ENCODE measurements at places on chromosomes 4 and X.

GRCh38 chr4:36533944-36534343 lies 252.5 kb downstream of the DTHD1 start:
- no peaks in the 10 kb centered on the region for H3K36me3 ChIP-seq
- DNase-seq: no peak
- no peaks in the 10 kb centered on the region for H3K27me3 ChIP-seq
- H3K4me1 ChIP-seq: no peaks in the 10 kb centered on the region

GRCh38 chrX:153560000-153560399 lies 38.9 kb downstream of the CCNQ start:
- no peak for DNase-seq
- H3K4me1 ChIP-seq: no peaks in the 10 kb centered on the region
- no peak overlapping the region for H3K4me3 ChIP-seq
- no peaks in the 10 kb centered on the region for H3K27me3 ChIP-seq
- no peak overlapping the region for H3K27ac ChIP-seq

GRCh38 chrX:112835019-112835418 lies 5.6 kb downstream of the AMOT start:
- no peaks in the 10 kb centered on the region for H3K36me3 ChIP-seq
- DNase-seq: no peak
- H3K27me3 ChIP-seq: peaks cover 2% of the 10 kb centered on the region
- no peaks in the 10 kb centered on the region for H3K4me1 ChIP-seq

- no peak overlapping the region for H3K4me3 ChIP-seq
- H3K27me3 ChIP-seq: no peaks in the 10 kb centered on the region
- no peaks in the 10 kb centered on the region for H3K4me1 ChIP-seq
These were observed 140.6 kb downstream of the DCTD start for GRCh38 chr4:182776376-182777105.

GRCh38 chrX:30219372-30219771 lies 4.0 kb downstream of the MAGEB2 start:
- H3K4me3 ChIP-seq: no peak overlapping the region
- H3K36me3 ChIP-seq: no peaks in the 10 kb centered on the region
- H3K27me3 ChIP-seq: no peaks in the 10 kb centered on the region
- no peaks in the 10 kb centered on the region for H3K4me1 ChIP-seq

GRCh38 chrX:80812176-80812575 lies 2.5 kb upstream of the BRWD3 start:
- no peaks in the 10 kb centered on the region for H3K36me3 ChIP-seq
- DNase-seq: peak; percentile 22
- no peak overlapping the region for H3K4me3 ChIP-seq
- H3K4me1 ChIP-seq: no peaks in the 10 kb centered on the region
- H3K27me3 ChIP-seq: no peaks in the 10 kb centered on the region
- H3K27ac ChIP-seq: no peak overlapping the region

GRCh38 chr4:159027535-159027934 lies 75.3 kb upstream of the RAPGEF2 start:
- no peak overlapping the region for H3K4me3 ChIP-seq
- no peaks in the 10 kb centered on the region for H3K4me1 ChIP-seq
- no peaks in the 10 kb centered on the region for H3K36me3 ChIP-seq

DNA sequence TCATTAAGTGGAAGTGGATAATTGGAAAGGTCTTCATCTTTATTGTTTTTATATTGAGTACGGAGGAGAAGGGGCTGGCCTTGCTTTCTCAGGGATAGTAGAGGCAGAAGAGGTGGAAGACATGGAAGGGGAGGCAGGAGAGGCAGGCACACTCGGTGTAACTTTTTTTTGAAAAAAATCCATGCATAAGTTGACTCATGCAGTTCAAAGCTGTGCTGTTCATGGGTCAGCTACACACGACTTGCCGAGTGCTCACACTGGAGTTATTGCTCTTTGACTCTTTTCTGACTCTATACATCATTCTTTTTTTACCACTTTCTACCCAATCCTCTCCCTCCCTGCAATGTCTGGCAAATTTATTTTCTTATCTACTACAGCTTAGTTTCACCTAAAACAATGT lies 158.3 kb upstream of the AADAT start:
- DNase-seq: no peak
- H3K4me1 ChIP-seq: no peaks in the 10 kb centered on the region
- H3K27me3 ChIP-seq: no peaks in the 10 kb centered on the region
- H3K36me3 ChIP-seq: no peaks in the 10 kb centered on the region
- no peak overlapping the region for H3K4me3 ChIP-seq

- no peaks in the 10 kb centered on the region for H3K36me3 ChIP-seq
- no peak for DNase-seq
- H3K4me3 ChIP-seq: no peak overlapping the region
These were observed 32.4 kb downstream of the LRBA start for GRCh38 chr4:150982557-150983233.

- no peak overlapping the region for H3K27ac ChIP-seq
- DNase-seq: no peak
- no peaks in the 10 kb centered on the region for H3K36me3 ChIP-seq
- no peaks in the 10 kb centered on the region for H3K27me3 ChIP-seq
These were observed 179.4 kb upstream of the CASK start for GRCh38 chrX:42102586-42103282.

GRCh38 chr4:67615119-67615518 lies 56.6 kb downstream of the STAP1 start:
- H3K27me3 ChIP-seq: no peaks in the 10 kb centered on the region
- H3K36me3 ChIP-seq: no peaks in the 10 kb centered on the region
- no peak for DNase-seq
- no peaks in the 10 kb centered on the region for H3K4me1 ChIP-seq
- no peak overlapping the region for H3K4me3 ChIP-seq

DNA sequence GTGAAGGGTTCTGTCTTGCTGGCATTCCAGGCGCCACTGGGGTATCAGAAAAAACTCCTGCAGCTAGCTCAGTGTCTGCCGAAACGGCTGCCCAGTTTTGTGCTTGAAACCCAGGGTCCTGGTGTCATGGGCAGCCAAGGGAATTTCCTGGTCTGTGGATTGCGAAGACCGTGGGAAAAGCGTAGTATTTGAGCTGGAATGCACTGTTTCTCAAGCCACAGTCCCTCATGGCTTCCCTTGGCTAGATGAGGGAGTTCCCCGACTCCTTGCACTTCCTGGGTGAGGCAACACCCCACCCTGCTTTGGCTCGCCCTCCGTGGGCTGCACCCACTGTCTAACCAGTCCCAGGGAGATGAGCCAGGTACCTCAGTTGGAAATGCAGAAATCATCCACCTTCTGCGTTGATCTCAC lies 40.1 kb downstream of the NOP14 start:
- no peak for DNase-seq
- peaks cover 13% of the 10 kb centered on the region for H3K36me3 ChIP-seq
- no peak overlapping the region for H3K4me3 ChIP-seq
- no peaks in the 10 kb centered on the region for H3K4me1 ChIP-seq
- no peaks in the 10 kb centered on the region for H3K27me3 ChIP-seq

GRCh38 chr4:83362492-83363329 lies 28.1 kb upstream of the HPSE start:
- no peak overlapping the region for H3K4me3 ChIP-seq
- H3K27me3 ChIP-seq: no peaks in the 10 kb centered on the region
- H3K4me1 ChIP-seq: no peaks in the 10 kb centered on the region
- no peak overlapping the region for H3K27ac ChIP-seq
- H3K36me3 ChIP-seq: no peaks in the 10 kb centered on the region

DNA sequence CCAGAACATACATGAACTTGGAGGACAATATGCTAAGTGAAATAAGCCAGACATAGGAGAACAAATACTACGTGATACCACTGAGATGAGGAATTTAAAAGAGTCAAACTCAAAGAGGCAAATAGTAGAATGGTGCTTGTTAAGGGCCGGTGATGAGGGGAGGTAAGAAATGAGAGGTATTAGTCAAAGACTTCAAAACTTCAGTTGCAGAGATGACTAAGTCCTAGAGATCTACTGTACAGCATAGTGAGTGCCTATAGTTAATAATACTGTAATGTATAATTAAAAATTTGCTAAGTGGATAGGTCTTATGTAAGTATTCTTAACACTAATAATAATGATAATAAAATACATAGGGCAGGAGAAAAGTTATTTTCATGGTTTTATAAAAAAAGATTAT lies 126.9 kb upstream of the VEGFC start:
- no peak overlapping the region for H3K4me3 ChIP-seq
- no peak overlapping the region for H3K27ac ChIP-seq
- no peaks in the 10 kb centered on the region for H3K36me3 ChIP-seq
- DNase-seq: no peak
- H3K27me3 ChIP-seq: no peaks in the 10 kb centered on the region

DNA sequence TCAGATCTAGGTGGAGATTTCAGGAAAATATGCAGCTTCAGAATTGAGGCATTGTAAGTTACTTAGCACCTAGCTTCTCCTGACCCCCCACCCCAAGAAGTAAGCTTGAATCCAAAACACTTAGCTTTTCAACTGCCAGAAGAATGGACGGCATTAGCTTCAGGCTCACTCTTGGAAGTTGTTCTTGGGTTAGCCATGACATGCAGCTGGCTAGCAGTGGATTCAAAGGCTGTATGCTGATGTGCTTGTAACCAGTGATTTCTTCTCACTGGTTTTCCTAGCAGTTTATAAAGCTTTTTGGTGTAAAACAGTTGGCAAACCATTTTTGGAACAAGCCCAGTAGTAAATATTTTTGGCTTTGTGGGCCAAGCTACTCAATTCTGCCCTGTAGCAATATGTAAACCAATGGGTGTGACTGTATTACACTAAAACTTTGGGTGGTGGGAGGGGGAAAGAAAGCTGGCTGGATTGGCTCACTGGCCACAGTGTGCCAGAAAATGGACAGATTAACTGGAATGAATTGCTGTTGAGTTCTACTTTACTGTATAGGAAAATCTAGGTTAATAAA lies 85.6 kb downstream of the SHROOM2 start:
- H3K36me3 ChIP-seq: no peaks in the 10 kb centered on the region
- H3K27me3 ChIP-seq: no peaks in the 10 kb centered on the region
- no peak overlapping the region for H3K27ac ChIP-seq
- H3K4me1 ChIP-seq: no peaks in the 10 kb centered on the region

- H3K4me3 ChIP-seq: no peak overlapping the region
- H3K27me3 ChIP-seq: no peaks in the 10 kb centered on the region
- no peak for DNase-seq
- no peaks in the 10 kb centered on the region for H3K36me3 ChIP-seq
- H3K27ac ChIP-seq: no peak overlapping the region
These were observed 5.5 kb upstream of the TMEM255A start for GRCh38 chrX:120316587-120317283.

GRCh38 chrX:155997436-155997835 lies at the start of gene IL9R:
TSS of gene IL9R (plus strand) at chrX:155997696. CDS start at chrX:155997760, 64 bp downstream.
- no peaks in the 10 kb centered on the region for H3K27me3 ChIP-seq
- no peaks in the 10 kb centered on the region for H3K36me3 ChIP-seq
- no peak within 1 kb of the TSS for H3K27ac ChIP-seq
- no peak for DNase-seq

DNA sequence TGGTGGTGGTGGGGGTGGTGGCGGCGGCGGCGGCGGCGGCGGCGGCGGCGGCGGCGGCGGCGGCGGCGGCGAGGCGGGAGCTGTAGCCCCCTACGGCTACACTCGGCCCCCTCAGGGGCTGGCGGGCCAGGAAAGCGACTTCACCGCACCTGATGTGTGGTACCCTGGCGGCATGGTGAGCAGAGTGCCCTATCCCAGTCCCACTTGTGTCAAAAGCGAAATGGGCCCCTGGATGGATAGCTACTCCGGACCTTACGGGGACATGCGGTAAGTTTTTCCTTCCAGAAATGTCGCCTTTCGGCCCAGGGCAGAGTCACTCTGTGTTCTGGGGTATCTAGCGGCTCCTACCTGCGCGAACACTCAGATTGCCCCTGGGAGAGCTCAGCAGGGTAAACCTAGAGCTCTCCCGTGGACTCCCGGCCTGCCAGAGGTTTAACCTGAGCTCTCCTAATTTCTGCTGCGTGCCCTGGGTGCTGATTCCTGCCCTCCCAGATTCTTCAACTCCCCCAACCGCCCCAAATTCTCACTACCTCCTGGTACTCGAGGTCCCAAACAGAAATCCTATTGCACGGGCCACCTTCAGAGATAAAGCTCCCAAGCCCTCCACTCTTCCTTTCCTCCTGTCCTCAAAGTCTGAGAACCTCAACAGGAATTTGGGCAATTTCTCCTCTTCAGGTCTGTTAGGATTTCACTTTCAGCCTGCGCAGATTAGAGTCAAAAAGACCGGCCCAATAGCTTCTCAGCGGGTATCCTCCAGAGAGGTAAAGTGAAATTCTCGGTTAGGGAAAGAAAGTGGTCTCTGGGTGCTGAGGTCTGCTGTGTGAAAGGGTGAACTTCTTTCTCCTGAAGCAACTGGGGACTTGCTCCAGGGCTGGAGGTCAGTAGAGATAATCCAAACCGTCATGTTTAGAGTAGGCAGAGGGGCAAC lies 2.9 kb downstream of the AR start:
- H3K27me3 ChIP-seq: peaks cover 22% of the 10 kb centered on the region
- no peaks in the 10 kb centered on the region for H3K36me3 ChIP-seq
- H3K4me1 ChIP-seq: no peaks in the 10 kb centered on the region

DNA sequence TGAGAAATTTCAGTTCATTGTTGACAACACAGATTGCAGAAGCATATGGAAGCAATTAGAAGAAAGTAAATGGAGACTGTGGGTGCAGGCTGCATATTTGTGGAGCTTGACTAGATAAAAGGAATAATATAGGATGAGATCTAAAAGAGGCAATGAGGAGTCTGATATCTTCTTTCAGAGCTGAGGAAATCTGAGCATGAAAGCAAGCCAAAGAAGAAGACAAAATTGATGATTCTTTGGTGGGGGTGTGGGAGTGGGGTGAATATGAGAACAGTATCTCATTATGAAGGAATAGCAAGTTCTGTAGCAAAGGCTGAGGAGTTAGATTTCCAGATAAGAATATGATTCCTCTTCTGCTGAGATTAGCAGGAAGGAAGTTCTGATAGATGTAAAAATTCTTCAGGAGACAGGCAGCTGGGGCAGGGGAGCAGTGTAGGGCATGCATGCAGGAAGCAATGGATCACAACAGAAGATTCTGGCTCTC lies 6.1 kb upstream of the PDHA2 start:
- H3K27me3 ChIP-seq: no peaks in the 10 kb centered on the region
- H3K27ac ChIP-seq: no peak overlapping the region
- no peaks in the 10 kb centered on the region for H3K4me1 ChIP-seq
- no peak for DNase-seq

GRCh38 chrX:126027229-126027628 lies 138.9 kb downstream of the DCAF12L2 start:
- H3K27ac ChIP-seq: no peak overlapping the region
- no peaks in the 10 kb centered on the region for H3K27me3 ChIP-seq
- H3K36me3 ChIP-seq: no peaks in the 10 kb centered on the region
- H3K4me1 ChIP-seq: no peaks in the 10 kb centered on the region
- DNase-seq: no peak

DNA sequence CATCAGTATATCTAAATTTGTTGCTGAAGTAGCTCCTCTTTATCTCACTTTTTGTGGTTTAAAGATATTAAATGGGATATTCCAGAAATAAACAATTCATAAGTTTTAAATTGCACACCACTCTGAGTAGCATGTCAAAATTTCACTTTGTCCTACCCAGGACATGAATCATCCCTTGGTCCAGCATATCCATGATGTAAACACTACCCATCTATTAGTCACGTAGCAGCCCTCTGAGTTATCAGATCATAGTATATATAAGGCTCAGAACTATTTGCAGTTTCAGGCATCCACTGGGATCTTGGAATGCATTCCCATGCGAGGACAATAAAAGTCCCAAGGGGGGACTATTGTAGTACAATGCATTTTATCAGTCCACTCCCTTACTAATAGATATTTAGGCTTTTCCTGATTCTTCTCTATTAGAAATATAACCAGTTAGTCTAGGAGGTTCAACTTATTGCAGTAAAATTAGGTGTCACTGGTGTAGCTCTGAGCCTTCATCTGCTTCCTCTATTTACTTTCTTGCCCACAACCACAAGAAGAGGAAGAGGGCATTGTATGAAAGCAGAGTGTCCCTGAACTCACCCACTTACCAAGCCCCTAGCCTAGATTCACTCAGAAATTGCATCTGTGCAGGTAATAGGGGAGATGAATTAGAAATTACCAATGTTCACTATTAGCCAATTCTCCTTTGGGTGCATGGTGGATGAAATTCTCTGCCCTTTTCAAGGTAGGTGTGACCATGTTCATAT lies 409.8 kb upstream of the GALNT7 start:
- no peak for DNase-seq
- no peaks in the 10 kb centered on the region for H3K27me3 ChIP-seq
- H3K27ac ChIP-seq: no peak overlapping the region
